Nephron progenitor cell (in vitro differentiated cells): ENCODE measurements at places on chromosomes 6 and 20.

DNA sequence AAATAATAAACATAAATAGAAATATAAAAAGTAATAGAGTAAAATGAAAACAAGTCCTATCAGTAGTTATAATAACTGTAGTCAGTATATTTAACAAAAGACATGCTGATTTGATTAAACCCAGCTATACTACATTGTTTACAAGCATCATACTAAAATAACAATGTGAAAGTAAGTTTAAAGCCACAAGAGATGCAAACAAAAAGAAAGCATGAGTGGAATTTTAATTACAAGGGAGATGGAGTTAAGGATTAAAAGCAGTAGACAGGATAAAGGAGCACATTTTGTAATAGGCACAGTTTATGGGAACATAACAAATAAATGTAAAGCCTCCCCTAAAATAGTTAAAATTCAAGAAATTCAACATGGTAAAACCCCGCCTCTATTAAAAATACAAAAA is 41.5 kb downstream of the SENP6 start:
- DNase-seq: no peak

GRCh38 chr6:298233-299103 is 6.2 kb downstream of the DUSP22 start:
- DNase-seq: no peak

DNA sequence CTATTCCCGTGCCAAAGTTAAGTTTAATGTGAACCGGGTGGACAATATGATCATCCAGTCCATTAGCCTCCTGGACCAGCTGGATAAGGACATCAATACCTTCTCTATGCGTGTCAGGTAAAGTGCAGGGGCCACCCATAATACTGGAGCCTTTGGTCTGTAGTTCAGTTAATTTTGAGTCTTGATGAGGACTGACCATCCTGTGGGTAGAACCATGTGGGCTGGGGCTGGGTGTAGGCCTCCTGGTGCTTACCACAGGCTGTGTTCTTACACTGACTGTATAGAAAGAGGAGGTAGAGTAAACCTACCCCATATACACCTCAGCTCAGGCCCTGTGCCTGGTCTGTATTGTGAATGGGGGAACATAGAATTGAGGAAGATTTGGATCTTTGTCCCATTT is 2.4 kb downstream of the NOP56 start:
- DNase-seq: no peak

DNA sequence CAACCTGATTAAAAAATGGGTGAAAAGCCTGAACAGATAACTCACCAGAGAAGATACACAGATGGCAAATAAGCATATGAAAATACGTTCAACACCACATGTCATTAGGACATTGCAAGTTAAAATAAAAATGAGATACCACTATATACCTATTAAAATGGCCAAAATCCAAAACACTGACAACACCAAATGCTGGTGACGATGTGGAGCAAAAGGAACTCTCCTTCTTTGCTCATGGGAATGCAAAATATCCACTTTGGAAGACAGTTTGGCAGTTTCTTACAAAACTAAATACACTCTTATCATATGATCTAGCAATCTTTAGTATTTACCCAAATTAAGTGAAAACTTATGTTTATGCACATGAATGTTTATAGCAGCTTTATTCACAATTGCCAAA is 100.5 kb upstream of the ARID1B start:
- no peak for DNase-seq

GRCh38 chr20:60976139-60976538 is 275.9 kb upstream of the CDH4 start:
- no peak for DNase-seq
